CD4-positive, alpha-beta T cell treated with Interleukin-6 at 100 ng/mL for 8 hours (primary cell): ENCODE measurements at places on chromosomes 11 and 22.

DNA sequence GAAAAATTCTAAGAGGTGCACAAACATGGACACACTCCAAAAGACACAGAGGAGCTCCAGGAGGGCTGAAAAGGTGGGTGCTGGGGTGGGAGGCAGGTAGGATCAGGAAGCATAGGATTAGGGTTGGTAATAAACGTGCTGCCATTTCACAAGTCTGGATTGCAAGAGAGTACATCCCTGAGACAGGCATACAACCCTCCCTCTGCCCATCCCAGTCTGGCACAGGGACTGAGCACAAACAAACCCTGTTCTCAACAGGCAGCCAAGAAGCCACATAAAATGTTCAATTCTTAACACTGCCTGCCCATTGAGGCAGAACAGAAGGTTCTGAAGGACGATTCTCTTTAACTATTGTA is 18.5 kb downstream of the SLC35F2 start:
- no peak for DNase-seq

- no peak for DNase-seq
Observed at GRCh38 chr11:3934658-3935057, 79.2 kb downstream of the STIM1 start.

- DNase-seq: no peak
Observed at GRCh38 chr22:49727881-49728569, 99.6 kb downstream of the BRD1 start.

DNA sequence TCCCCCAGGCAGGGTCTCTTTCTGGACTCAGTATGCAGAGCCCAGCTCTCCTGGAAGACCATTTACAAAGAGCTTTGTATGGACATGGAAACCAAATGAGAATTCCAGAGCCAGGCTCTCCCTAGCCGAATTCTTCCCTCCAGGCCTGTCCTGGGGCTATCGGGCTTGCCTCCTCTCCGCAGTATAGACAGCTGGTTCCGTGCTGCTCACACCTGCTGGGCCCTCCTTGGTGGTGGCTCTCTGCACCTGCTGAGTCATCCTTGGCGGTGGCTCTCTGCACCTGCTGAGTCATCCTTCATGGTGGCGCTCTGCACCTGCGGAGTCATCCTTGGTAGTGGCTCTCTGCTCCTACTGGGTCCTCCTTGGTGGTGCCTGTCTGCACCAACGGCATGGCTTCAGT is 743.5 kb downstream of the BRD1 start:
- no peak for DNase-seq

DNA sequence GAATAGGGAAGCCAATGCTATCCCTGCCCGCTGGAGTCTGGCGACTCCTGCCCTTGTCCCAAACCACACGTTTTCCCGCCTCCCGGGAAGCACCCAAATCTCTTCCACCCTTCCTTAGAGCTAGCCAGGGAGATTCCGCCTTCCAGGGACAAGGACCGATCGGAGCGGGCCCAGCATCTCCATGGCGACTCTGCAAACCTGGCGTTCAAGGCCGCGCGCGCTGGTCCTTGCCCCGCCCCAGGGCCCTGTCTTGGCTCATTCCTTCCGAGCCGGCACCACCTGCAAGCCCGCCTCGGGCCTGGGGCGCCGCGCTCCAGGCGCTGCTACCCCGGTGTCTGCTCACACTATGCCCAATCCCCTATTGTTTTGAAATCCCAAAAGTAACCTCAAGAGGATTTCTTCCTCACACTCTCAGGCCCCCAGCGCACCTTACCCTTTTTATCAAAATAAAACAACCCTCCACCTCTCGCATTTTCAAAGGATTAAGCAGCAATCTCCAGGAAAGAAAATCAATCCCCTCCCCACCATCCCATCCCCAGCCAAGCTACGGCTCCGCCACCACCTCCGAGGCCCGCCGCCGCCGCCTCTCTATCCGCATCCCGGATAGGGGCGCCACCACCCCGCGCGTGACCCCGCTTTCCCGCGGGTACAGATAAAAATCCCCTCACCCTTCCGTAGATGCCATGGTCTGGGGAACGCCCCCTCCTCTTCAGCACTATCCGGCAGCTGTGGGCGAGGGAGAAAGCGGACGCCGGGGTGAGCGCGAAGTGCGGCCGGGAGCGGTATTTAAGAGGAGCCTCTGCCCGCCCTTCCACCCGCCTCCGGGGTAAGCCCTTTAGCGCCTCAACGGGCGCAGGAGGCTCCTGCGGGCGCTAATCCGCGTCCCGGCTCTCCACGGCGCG is 825 bp downstream of the SLC1A2 start:
- DNase-seq: no peak
